Activated CD8-positive, alpha-beta T cell treated with anti-CD3 and anti-CD28 coated beads, Interleukin-2, amount 10 ng/mL, durations not matched to agents 7 days and 5 days (primary cell): ENCODE measurements at places on chromosomes 5 and 9.

GRCh38 chr5:8848997-8849594 lies 696.8 kb downstream of the SEMA5A start:
- no peak for DNase-seq

- no peak for DNase-seq
These were observed 130.2 kb upstream of the SPEF2 start for GRCh38 chr5:35487233-35488025.

DNA sequence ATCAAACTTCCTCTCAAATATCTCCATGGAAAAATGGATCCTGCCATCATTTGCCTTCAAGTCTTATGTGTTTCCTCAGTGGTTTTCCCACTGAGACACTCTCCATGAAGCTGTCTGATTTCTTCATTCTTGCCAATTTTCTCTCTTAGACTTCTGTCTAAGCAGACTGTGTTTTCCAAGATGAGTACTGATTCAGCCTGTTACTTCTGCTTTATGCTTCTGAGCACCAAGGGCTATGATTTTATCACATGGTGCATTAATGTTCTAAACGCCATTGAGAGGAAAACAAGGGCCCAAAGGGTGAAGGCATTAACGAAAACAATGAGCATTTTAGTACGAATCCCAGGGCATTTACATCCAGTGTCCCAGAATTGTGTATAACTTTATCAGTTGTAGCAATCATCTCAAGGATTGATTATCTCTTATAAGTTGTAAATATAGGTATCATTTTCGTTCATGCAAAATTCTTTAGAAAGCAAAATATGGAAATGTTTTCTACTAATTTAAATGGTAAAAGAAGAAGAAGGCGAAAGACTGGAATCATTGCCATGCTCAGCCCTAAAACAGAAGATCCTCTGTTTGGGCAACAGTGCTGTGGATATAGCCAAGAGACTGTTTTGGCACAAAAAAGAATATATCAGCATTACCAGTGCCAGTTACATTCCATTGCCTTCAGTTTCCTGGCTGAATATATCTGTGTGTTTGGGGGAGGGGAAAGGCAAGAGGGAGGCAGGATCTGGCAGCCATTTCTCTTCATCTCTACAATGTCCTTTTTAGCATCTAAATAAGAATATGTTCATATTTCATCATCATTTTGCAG lies 537.6 kb downstream of the ANXA1 start:
- no peak for DNase-seq

- no peak for DNase-seq
These were observed 572 bp downstream of the ZDHHC21 start for GRCh38 chr9:14692470-14693250.

GRCh38 chr5:113325054-113325453 lies 109.7 kb downstream of the TSSK1B start:
- DNase-seq = no peak

DNA sequence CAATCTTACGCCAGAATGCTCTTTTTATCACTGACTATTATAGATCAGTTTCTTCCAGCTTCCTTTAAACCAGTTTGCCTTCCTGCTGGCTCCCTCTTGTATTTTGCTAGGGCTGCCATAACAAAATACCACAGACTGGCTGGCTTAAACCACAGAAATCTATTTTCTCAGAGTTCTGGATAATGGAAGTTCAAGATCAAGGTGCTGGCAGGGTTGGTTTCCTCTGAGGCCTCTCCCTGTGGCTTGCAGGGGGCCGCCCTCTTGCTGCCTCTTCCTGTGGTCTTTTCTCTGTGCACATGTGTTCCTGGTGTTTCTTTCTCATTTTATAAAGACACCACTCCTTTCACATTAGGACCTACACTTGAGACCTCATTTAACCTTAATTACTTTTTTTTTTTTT lies 6.8 kb upstream of the FXN start:
- DNase-seq = peak; percentile 81

- DNase-seq = no peak
These were observed 51.5 kb downstream of the PSD2 start for GRCh38 chr5:139847091-139847490.

GRCh38 chr9:4842213-4842612 lies 49.5 kb downstream of the RCL1 start:
- no peak for DNase-seq

DNA sequence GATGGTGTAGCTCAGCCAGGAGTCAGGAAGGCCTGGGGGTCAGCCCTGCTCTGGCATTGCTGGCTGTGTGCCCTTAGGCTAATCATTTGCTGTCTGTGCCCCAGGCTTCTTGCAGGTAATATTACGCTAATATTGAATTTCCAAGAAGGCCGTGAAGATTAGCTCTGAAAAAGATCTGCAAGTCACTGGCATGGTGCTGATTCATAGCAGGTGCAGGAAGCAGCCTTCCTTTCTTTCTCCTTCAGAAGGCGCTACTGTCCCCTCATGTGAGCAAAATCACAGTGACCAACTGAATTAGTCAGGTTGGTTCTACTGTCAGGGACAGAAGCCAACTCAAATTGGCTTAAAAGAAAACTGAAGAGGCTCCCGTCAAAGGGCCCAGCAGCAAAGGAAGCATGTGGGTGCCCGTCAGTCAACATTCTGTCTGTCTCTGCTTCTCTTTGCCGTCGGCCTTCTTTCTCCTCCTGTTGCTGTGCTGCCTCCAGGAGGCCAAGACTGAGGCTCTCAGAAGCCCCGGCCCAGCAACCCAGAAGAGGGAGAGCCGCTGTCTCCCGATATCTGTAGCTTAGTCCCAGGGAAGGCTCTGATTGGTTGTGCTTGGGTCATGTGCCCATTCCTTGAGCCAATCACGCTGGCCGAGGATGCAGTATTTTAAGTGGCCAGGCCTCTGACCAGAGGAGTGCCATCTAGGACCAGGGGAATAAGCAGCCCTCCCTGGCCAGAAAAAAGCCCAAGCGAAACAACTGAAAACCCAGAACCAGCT lies 67.8 kb upstream of the NEURL1B start:
- DNase-seq = no peak

DNA sequence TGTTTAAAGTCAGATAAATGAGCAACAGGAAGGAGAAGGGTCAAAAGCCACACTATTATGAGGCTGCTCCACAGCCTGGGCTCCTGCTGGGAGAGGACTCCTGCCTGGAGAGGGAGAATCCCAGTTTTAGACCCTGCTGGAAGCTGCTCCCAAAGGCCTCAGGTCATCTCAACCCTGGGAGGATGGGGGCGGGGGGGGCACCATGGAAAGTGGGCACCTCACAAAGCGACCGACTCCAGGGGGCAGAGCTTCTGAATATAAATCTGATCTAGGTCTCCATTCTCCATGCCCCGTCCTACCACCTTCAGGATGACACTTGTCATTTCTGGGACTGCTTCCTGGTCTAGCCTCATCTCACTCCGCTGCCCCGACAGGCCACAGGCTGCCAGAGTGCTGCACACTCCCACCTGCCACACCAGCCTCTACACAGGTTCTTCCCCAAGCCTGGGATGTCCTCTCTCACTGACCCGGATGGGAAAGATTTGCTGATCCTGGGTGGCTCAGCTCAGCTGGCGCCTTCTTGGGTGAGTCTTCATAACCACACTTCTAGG lies 183.4 kb downstream of the GAPVD1 start:
- no peak for DNase-seq

DNA sequence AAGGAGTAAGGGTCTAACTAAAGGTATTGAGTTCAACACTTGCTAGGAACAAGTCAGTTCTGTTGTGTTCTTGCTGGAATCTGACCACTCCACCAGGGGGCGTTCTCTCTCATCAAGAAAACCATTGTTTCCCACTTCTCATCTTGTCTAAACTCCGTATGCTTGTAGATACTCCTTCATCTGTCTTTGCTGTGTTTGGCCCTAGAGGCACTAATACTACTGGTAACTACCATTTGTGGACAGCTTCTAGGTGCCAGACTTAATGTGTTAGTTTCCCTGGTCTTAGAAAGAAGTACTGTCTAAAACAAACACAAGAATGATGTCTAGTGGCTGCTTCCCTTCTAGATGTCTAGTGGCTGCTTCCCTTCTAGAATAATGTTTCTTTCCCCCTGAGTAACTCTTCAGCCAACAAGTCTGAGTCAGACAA lies 18.7 kb upstream of the PTPDC1 start:
- peak; percentile 85 for DNase-seq

- no peak for DNase-seq
These were observed 450.0 kb downstream of the GADD45G start for GRCh38 chr9:90054810-90055209.

GRCh38 chr9:92633614-92634278 lies 36.2 kb downstream of the IPPK start:
- DNase-seq = no peak

DNA sequence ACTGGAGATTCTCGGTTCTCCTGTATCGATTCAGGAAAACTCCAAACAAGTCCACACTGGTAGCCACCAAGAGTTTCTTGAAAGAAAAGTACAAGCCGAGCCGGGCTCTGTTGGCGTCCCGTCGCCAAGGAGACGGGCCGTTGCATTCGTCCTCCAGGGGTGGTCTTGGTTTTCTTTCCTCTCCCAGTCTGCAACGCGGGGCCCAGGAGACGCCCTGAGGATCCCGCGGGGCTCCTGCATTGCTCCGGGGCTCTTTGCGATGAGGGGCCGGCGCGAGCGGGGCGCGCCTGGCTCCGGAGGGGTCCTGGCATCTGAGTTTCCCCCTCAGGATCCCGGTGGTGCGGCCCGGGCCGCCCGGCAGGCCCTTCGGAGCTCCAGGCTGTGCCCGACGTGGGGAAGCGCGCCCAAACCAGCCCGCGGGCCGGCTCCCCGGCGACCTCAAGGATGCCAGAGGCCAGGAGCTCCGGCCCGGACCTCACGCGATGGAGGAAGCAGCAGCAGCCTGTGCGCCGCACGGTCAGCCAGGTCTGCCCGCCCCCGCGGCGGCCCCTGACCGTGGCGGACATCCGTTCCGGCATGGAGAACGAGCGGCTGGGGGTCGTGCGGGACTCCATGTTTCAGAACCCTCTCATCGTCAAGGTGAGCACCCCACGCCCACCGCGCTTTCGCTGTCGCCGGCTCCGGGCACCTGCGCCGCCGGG lies at the start of gene CFAP77:
Gene CFAP77 (plus strand): TSS at position 384 of the 701 bp plus-strand sequence. CDS start 61 bp downstream, at position 445.
- peak; percentile 58 for DNase-seq

- no peak for DNase-seq
These were observed 23.6 kb downstream of the LHX2 start for GRCh38 chr9:124035001-124035650.

DNA sequence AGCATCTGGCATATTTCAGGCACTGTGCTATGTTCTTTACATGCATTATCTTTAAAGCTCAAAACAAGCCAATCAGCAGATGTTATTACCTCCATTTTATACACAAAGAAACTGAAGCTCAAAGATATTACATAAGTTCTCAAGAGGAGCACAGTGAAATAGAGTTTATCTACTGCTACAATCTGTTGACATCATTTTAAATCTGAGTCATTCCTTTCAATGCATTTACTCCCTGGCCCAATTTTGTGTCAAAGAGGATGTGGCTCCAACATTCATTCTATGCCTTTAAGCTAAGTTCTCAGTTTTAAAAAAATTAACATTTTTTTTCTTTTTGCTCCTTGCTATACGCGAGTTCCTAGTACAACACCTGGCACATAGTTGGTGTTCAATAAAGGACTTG lies 486.3 kb upstream of the ZNF462 start:
- no peak for DNase-seq

DNA sequence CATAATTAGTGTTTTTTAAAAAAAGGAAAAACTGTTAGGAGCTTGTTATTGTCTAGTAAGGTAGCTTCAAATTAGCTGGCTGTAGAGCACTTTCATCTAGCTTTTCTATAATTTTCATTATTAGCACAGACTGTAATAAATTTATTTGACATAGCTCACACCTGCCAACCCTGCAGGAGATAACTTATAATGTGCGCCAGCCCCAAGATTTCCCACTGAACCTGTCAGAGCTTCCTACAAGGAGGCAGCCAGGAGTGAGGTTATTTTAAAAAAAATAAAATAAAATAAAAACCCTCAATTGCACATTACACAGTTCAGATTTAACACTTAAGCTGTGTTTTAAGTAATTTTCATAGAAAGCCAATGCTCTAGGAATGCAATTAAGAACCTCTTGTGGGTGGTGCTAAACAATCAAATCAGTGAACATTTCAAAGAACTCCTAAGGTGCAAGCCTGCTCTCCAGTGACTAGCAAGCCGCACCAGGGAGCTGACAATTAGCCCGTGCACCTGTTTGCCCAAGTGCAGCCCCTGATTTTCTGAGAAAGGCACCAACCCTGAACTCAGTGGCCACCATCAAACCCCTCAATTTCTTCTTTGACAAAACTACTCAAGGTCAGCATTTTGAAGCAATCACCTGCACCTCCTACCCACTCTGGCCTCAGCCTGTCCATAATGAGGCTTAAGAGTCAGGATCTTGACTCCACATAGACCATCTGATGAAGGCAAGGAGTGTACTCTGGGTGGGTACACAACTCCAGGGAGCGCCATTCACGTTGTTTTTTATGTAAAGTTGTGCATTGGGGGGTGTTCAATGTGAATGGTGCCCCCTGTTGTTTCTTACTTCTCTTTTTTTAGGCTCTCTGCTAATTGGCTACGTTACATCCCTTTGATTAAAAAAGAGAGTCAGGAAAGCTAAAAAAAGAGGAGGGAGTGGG lies 385.3 kb upstream of the WWC1 start:
- no peak for DNase-seq

DNA sequence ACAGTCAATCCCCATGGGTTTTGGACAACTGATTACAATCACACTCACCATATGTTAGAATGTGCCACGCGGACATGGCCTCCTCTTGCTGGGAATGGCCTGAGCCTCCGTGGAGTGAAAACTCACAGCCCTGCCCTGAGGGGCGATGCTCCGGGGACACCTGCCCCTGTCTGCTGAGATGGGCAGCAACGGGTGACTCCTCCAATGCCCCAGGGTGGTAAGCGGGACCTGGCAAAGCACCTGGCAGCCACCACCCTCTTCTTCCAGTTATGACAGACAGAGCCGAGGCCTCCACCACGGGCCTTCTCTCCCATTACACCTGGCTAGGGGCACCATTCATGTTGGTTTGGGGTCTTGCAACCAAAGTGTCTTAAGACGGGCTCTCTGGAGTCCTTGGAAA lies 94.9 kb upstream of the COL5A1 start:
- no peak for DNase-seq

GRCh38 chr5:143209881-143210395 lies 193.5 kb downstream of the NR3C1 start:
- DNase-seq = no peak

- no peak for DNase-seq
These were observed 49.7 kb upstream of the TEX48 start for GRCh38 chr9:114731701-114732100.

- no peak for DNase-seq
These were observed 868.5 kb upstream of the NUDT12 start for GRCh38 chr5:104431002-104431620.

- no peak for DNase-seq
These were observed 65.4 kb downstream of the EGFLAM start for GRCh38 chr5:38323645-38324295.

DNA sequence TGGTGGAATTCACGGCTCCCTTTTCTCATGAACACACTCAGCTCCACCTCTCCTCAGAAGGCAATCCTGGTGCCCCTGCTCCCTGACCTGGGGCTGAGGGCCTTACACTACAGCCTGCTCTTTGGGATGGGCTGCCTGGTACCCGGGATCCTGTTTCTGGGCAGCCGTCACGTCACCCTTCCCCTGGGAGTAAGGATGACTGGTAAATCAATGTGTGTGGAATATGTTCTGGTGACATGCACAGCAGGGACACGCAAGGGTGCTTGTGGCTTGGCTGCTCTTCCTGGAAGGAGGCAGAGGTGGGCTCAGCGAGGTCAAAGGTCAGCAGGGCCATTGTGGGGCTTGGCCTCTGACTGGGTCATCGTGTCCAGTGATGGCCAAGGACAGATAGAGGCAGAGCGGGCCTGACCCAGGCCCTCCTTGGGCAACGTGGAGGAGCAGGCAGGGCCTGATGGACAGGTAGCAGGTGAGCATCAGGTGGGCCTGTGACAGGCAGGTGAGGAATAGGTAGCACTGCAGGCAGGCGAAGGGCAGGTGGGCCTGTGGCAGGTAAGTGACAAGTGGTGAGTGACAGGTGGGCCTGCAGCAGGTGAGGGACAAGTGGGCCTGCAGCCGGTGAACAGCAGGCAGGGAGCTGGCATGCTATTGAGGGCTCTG lies 399.4 kb upstream of the IRX4 start:
- no peak for DNase-seq
